ENCODE measurements at places on chromosomes 7 and 10. TPM values are rescaled to one million over a fixed set of nuclear protein-coding genes. Genes with fewer than 3 reads are reported as not detected.

DNA sequence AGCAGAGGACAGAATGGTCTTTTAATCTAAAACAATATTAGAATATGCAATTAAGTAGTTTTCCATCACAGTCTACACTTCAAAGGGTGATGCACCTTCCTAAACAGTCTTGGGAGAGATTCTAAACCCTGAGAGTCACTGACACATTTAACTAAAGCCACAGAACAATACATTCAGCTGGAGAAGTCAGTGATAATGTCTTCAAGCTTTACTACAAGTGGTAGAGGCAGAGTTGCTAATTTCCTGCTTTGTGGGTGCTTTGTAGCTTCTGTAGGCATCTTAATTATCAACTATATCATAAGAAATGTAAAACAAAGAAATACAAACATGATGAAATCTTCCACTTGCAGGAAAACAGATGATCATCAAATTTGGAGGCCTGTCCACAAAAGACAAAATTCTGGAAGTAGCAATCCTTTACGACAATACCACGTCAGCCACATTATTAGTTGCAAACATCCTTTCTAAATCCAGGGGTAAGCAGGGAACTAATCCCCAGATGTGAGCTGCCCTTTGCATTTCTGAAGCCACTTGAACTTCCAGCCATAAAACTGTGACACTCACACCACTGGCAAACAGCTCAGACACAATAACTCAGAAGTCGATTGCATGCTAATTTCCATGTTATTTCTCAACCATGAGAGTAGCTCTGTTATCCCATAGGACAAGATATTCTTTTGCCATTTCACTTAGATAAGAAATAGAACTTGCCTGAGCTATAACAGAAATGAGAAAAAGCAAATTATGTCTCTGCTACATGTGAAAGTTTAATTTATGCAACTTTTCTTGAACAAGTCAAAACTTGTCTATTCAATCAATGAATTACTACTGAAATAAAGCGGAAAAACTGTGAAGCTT, 212.2 kb downstream of the FAM107B start:
- no peak for DNase-seq

The SYCE1 gene
- total RNA-seq, result 1.7 TPM

The SPDYE5 gene
- not detected for total RNA-seq

The PRF1 gene
- total RNA-seq, result 16.8 TPM

GRCh38 chr10:78742406-78742729, 326.4 kb upstream of the ZMIZ1 start:
- no peak for DNase-seq

GRCh38 chr7:139648941-139649425, 125.5 kb downstream of the CLEC2L start:
- DNase-seq, result no peak

- no peak for DNase-seq
Measured at GRCh38 chr7:70595755-70596597, 536.0 kb upstream of the GALNT17 start.
